ENCODE measurements at places on chromosomes 7 and 10.

- no peak for ATAC-seq
Measured at GRCh38 chr7:138095972-138096935, 20.0 kb downstream of the AKR1D1 start.

DNA sequence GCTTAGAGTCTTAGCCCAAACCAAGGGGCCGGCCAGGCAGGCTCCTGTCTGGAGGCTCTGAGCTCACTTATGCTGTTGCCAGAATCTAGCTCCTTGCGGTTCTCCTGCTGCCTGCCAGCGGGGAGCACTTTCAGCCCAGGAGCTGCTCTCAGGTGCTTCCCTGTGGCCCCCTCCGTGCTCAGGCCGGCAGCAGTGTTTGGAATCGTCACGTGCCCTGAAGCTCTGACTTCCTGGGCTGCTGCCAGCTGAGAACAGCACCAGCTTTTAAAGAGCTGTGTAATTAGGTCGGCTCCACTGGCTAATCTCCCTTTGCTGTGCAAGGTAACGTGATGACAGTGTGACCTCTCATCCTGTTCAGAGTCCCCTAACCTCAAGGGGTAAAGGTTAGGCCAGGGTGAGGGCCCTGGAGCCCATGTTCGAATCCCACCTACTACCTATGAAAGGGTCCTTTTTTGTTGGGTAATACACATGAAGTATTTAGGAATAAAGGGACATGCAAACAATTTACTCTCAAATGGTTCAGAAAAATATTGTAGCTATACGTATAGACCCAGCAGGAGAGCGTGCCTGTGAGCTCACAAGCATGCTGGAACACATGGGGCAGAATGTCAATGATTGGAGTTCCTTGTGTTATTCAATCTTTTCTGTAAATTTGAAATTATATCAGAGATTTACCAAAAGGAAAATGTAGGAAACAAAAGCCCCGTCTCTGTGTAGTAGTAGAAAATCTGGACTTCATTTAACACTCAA, 16.6 kb downstream of the ZNF862 start:
- peak; percentile 80 for ATAC-seq

DNA sequence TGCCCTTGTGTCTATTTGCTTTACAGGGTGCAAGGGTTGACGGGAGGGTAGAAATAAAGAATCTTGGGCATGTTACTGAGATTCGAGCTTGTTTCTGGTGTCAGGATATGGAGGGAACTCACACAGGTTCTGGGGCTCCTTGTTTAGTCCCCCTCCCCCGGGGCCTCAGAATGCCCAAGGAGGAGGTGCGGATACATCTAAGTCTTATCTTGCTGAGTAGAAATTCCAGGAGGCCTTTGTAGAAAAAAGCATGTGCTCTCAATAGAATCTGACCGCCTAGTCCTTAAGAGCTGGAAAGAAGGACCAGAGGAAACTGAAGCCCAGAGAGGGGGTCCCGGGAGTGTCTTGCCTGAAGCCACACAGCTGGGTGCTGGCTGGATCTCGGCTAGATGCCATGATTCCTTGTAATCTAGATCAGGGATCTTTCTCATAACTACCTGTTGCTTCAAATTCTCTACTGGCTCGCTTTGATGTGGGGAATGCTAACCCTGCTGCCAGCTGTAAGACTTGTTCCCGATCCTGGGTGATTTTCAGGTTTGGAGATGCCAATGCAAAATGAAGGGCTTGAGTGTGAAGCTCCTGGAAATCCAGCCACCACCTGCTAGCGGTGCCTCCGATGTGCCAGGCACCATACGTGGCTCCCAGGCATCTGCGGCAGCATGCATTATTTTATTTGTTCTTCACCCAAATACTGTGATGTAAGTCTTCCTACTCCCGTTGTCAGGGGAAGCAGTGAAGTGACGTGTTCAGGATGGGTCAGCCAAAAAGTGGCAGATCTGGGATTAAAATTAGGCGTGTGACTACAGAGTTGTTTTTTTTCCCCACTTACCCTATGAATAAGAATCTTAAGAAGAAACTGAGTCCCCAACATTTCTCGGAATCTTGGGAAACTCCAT, 226.0 kb downstream of the TCF7L2 start:
- no peak for ATAC-seq

GRCh38 chr10:23065181-23065948, 30.0 kb upstream of the MSRB2 start:
- peak; percentile 77 for ATAC-seq

Measured in SK-N-SH treated with all-trans-retinoic acid at 6 μM for 48 hours (cell line).